Activated T-cell treated with anti-CD3 and anti-CD28 coated beads for 48 hours (primary cell): ENCODE measurements at places on chromosomes 1 and 21.

- no peak for DNase-seq
Observed at GRCh38 chr1:34845131-34845901, 14.2 kb downstream of the SMIM12 start.

DNA sequence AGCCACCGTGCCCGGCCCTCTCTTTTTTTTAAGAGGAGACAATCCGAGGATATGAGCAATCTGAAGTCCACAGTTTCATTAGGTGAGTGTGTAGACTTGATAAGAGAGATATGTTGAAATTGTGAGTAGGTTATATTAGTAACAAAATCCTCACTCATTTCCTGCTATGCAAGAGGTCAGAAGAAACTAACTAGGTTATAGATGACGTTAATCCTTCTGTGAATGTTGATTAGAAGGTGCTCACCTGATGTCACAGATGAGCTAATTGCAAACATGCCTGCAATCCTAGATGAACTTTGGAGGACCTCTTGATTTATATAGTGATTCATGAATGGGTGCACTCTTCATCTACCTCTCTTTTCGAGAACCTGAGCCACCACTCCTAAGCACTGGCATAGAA lies 29.3 kb downstream of the NTMT2 start:
- DNase-seq = no peak

DNA sequence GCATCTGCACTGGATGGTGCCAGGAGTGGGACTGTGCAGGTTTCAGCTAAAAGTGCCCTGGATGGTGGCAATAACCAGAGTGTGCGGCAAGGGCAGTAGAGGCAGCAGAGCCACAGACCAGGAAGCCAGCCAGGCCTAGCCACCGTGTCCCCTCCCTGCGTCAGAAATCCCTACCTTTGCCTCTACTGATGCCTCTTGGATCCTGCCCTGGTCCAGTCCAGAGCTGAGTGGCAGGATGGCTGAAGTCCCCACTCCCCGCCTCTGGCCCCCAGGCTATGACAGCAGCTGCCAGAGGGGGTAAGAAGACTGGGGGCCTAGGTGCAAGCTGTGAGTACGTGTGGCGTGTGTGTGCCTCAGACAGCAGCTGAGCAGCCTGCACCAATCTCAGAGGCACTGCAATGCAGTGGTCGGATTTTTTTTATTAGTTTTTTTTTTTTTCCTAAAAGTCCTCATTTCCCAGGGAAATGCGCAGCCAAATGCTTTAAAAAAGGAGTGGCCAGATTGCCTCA lies 51.9 kb downstream of the SYT2 start:
- DNase-seq = no peak

DNA sequence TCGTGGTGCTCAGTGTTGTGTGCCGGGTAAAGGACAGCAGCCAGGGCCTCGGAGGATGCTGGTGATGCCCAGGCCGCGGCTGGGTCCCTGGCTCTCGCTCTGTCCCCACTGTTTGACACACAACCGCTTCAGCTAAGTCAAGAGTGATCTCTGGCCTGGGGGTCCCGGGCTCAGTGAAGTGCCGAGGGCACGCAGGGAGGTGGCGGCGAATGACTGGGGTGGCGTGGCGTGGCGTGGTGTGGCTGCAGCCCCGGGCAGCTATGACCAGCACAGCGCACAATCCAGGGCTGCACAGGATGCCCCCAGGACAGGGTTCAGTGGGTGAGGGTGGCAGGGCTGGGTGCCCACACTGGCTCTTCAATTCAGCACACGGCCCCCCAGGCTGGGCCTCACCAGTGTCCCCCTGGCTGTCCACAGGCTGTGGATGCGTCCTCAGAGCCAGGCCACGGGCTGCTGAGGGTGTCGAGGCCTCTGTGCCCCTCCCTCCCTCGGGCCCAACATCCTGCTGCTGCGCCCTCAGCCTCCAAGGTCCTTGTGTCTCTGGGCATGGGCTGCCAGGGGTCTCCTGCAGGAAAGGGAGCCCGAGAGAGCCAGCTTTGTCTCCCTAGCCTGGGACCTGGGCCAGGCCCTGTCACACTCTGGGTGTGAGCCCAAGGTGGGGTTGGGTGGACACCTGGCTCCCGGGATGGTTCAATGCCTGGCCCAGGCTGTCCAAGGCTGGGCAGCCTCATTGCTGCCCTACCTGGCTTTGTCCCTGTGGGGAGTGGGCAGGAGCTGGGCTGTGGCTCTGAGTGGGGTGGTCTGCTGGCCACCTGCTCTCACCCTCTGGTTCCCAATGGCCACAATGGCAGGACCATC lies 12.0 kb upstream of the SKI start:
- no peak for DNase-seq

DNA sequence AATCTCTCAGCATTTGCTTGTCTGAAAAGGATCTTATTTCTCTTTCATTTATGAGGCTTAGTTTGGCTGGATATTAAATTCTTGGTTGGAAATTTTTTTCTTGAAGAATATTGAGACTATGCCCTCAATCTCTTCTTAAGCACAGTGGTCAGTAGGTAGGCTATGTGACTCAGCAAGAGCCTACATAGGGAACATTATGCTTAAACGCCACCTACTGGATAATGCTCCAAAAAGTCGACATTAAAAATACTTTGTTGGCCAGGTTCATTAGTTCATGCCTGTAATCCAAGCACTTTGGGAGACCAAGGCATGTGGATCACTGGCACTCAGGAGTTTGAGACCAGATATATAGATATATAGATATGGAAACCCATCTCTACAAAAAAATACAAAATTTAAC lies 678.0 kb upstream of the USP24 start:
- DNase-seq = no peak

DNA sequence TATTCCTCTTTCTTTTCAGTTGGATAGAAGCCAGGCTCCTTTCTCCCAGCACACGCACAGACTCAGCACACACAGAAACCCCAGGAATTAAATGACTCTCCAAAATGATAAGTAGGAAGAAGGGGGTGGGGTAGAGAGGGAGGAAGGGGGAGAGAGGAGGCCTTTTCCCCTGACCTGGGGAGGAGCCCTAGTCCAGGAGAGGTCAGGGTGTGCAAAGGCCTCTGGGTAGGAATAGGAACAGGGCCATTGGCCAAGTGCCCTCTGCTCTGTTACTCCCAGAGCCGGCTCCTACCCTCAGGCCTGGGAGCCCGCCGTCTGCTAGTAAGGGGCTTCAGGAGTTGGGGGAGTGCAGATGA lies 35.6 kb upstream of the PUM1 start:
- no peak for DNase-seq

- DNase-seq = no peak
Observed at GRCh38 chr1:94270801-94271203, 33.4 kb upstream of the ARHGAP29 start.
